ENCODE measurements at places on chromosomes 7 and 10.
A peak's percentile ranks its signal among the peaks of the same experiment; 100 is the strongest.

GRCh38 chr10:22086730-22087401 is 83.3 kb upstream of the DNAJC1 start:
- DNase-seq: no peak

- no peak for DNase-seq
Observed at GRCh38 chr7:100602889-100603725, 944 bp downstream of the PCOLCE start.

DNA sequence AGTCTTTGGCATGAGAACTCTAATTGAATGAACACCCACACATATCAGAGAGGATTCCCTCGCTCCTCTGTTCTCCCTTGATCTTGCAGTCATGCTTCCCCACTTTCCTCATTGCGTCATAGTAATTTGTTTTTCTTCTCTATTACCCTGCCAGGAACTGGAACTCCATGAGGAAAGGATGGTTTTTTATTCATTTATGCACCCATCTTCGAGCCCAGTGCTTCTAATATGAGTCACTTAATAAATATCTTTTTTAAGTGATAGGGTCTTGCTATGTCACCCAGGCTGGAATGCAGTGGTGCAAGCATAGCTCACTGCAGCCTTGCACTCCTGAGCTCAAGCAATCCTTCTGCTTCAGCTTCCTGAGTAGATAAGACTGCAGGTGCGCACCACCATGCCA is 83.5 kb downstream of the OTUD1 start:
- no peak for DNase-seq

GRCh38 chr7:22607180-22607579 is 107.2 kb upstream of the STEAP1B start:
- DNase-seq: no peak

DNA sequence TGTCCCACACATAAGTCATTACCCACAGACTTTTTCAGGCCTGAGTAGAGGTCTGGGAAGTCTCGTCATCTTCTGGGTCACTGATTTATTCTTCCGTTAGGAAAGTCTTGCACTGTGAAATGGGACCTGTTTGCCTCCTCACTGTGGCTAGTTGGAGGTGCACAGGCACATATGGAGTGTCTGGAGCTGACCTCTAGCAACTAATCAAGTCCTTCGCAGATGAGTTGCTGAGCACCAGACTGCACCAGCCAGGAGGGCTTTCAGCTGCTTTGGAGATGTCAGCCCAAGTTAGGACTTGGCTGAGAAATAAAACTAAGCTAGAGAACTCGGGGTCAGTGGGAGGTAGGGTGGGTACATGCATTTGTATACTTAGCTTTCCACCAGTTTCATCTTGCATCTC is 578.0 kb downstream of the GRID1 start:
- no peak for DNase-seq

DNA sequence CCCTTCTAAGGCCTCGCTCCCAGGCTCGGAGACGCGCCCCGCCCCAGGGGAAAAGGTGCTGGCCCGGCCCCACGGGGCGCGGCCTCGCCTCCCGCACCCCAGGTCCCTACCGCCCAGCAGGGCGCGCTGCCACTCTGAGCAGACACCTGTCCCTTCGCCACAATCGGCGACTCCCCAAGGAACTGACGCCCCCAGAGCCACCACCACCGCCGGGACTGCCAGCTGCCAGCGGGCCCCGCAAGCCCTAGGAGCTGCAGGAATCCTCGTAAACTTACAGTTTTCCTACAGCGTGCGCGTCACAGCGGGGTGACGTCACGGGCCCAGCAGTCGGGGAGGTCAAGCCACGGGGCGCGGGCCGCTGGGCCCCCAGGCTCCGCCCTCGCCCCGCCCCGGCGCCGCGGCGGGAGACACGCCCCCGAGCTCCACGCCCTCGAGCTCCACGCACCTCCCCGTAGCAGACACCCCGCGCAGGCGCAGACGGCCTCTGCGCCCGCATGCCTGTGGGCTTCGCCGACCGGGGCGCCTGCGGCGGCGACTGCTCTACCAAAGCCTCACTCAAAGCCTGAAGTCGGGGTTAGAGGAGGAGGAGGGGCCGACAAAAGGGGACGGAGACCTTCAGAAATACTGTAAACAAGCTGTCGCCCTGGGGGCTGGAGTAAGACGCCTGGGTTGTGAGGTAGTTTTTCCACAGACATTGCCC is at the start of gene ZNF438:
Gene ZNF438, minus strand, starts transcription at position 308 of the 700 bp plus-strand sequence. CDS start 154,831 bp downstream, outside the sequence.
- DNase-seq: peak; percentile 94

GRCh38 chr10:62699148-62699547 is 105.4 kb upstream of the ADO start:
- no peak for DNase-seq

- DNase-seq: no peak
Observed at GRCh38 chr10:112022196-112022595, 161.4 kb downstream of the GPAM start.

DNA sequence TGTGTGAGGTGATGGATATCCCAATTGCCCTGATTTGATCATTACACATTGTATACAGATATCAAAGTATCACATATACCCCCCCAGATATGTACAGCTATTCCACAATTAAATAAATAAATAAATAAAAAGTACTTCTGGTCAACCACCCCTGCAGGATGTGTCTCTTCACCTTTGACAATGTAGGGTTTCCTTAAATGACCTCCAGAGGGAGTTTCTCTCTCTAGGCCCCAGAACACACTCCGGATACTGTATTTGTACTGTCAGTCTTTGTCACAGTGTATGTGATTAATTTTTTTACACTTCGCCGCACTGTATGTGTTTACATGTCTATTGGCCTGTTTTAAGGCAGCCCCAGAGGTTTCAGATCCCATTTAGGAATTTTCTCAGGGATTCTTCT is 123.6 kb downstream of the ADCYAP1R1 start:
- no peak for DNase-seq

GRCh38 chr10:100812978-100813377 is 67.6 kb downstream of the PAX2 start:
- DNase-seq: no peak

- no peak for DNase-seq
Observed at GRCh38 chr10:44979281-44980191, 927 bp upstream of the DEPP1 start.

GRCh38 chr7:155987681-155988235 is 175.5 kb upstream of the SHH start:
- DNase-seq: no peak

DNA sequence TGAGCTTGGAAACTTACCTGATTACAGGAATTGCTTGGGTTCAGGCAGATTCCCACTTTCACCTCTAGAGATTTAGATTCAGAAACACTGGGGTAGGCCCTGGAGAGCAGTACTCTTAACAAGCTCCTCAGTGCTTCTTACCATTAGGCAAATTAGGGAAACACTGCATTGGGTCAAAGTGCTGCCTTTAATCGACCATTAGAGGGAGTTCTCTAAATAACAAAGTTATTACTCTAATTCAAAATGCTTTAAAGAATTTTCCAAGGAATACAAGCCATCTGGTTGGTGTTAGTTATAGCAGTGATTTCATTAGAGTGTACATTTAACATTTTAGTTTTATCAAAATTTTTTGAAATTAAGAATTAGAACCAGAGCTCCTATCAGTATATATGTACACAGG is 324.5 kb downstream of the GFRA1 start:
- DNase-seq: no peak

DNA sequence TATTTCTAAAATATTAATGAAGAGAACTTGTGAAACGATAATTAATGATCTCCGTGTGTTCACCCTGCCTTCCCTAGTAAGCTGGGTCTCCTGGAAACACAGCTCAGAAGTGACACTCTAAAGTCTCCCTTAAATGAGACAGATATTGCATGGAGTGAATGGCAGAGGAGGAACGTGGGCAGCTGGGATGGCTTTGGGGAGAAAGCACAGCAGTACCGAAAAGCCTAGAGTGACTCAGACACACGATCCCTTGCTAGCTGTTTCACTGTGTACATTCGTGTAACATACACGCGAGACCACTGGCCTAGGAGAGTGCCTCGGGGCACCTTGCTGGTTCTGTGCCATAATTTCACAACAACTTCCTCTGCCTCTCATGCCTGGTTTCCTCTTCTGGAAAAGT is 199.9 kb upstream of the TCERG1L start:
- DNase-seq: no peak

DNA sequence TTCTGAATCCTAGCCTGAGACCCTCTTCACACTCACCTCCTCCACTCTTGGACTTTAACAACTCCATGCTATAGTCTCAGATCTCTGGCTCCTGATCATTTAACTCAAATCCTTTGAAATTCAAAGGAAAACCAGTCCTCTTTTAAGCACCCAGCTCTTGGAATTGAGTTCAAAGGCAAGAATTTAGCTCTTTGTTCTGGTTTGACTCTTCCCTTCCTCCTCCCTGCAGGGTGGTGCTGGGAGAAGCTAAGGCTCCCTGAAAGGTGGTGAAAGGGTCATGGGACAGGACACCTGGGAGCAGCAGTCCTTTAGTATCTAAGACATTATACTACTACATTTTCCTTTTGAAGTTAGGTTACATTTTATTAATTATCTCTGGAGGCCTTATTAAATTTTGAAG is 259.4 kb downstream of the CCSER2 start:
- no peak for DNase-seq

GRCh38 chr7:44392618-44393010 is 67.2 kb upstream of the CAMK2B start:
- DNase-seq: no peak

DNA sequence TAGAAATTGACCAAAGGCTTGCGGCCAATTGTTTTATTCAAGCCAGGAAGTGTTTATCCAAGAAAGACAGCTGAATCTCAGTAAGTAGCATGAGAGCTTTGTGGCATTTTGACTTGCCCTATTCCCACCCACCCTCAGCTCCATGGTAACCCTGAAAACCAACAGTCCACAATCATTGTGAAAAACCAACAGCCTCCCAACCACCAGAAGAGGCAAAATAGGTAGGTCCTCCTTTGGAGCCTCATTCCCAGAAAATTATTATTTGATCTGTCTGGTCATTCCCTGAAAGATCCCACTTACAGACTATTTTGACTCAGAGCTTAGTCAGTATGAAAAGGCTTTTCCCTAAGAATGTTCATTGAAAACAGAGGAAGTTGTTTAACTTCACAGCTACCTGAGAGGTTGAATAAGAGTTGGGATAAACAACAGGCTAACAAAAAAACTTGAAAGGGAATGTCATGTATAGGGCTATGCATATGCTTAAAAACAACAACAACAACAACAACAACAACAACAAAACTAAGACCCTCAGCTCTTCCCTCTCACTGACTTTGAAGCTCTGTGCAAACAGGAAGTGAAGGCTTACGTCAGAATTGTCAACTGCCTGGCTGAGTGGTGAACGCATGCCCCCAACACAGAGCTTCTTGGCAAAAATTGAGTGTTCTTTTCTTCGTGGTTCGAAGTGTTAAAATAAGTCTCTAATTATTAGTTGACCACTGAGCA is 11.2 kb downstream of the KPNA7 start:
- no peak for DNase-seq

DNA sequence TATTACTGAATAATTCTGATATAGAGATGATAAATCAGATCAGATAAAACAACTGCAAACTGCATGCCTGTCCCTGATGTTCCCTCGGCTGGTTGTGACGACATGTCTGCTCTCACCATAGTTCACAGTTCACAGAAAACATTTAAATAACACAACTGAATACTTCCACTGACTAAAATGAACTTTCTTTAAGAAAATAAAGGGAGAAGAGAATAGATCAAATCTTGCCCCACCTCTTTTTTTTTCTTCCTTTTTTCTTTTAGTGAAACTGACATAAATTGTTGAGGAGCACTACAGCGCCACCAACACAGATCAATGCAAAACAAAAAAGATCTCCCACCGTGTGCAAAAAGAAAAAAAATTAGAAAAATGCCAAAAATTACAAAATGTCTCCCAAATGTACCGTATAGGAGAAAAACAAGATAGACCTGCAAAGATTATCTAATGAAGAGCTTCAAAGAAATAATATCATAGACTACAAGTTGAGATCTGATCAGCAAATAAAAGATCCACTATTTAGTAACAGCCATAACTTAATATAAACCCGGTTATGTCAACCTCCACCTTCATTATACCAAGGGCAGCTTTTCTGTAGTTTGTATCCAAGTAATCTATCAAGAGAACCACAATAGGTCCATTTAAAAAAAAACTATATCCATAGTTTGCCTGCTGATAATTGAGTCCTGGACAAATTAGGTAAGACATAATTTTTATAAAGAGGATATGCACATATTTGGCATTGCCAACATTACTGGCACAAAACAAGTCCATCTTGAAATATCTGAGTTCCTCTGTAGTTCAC is 30.7 kb upstream of the EPC1 start:
- no peak for DNase-seq

GRCh38 chr10:23358357-23358756 is 13.8 kb upstream of the C10orf67 start:
- DNase-seq: no peak

- DNase-seq: no peak
Observed at GRCh38 chr7:31126976-31127375, 74.9 kb downstream of the ADCYAP1R1 start.

GRCh38 chr7:84123965-84124547 is 70.5 kb downstream of the SEMA3A start:
- no peak for DNase-seq

DNA sequence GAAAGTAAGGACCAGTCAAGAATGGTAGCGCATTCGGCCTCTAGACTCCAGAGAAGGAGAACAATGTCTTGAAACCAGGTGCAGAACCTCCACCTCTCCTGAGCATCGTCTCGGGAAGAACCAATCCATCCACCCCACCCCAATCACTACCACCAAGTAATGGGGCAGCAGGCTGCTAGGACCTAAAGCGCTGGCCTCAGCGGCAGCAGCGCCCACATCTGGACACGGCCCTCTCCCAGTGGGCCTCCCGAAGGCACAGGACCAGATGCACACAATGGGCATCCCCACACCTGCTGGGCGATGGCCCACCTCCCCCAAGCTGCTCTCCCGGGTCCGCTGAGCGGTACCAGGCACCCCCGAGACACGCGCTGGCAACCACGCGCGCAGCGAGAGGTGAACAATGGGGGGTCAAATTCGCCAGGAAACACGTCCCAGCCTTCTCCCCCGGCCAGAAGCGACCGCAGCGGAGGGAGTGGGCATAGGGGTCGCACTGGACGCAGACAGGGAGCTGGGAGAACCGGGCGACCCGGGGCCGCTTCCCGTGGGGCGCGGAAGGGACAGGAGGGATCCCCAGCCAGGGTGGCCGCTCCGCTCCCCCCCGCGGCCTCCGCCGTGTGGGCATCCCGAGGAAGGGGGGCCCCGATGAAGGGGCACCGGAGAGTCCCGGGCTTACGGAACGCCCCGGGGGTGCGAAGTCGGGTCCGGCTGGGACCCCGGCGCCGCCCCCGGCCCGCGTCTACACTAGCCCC is 506 bp downstream of the CTTNBP2 start:
- DNase-seq: no peak

GRCh38 chr10:45241865-45242520 is 73.4 kb downstream of the OR13A1 start:
- no peak for DNase-seq

- DNase-seq: no peak
Observed at GRCh38 chr7:116365797-116366196, 133.7 kb upstream of the CAV2 start.

DNA sequence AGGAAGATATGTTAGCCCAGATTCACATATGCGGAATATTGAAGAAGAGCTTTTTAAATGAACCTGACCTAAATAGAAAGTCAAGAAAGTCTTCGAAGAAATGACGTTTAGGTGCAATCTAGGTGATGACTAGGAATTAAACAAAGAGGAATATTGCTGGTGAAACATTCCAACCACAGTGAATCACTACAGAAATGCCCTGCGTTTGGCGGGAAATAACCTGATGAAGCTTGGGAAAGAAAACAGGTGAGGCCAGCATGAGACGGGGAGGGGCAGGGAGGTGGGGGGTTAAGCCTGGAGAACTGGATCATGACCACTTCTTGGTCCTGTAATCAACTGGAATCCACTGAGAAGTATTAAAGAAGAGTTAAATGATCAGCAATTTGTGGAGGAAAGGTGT is 299.4 kb upstream of the VSTM2A start:
- no peak for DNase-seq

GRCh38 chr7:26097837-26098668 is 53.9 kb upstream of the NFE2L3 start:
- no peak for DNase-seq

Measured in stimulated activated CD4-positive, alpha-beta T cell treated with anti-CD3 and anti-CD28 coated beads, Interleukin-15, amount 100 ng/mL, for 1 hour (primary cell).